ENCODE measurements at places on chromosomes 4 and X.
A peak's percentile ranks its signal among the peaks of the same experiment; 100 is the strongest.

DNA sequence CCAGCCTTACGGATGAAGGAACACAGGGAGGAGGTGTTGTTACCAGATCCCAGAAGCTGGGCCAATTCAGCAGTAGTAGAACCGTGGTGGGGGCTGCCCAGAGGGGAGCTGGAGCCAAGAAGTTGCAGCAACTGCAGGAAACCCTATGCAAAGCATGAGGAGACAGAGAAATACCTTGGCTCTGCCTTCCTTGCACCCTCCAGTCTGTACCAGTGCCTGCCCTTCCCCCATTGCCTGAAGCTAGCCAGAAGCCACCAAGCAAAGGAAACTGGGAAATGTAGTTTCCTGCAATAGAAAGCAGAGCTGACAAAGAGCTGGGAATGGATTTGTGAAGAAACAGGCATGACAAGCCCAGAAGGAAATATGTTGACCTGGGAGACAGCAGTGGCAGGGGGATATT lies 108.7 kb upstream of the FUNDC1 start:
- DNase-seq = no peak

DNA sequence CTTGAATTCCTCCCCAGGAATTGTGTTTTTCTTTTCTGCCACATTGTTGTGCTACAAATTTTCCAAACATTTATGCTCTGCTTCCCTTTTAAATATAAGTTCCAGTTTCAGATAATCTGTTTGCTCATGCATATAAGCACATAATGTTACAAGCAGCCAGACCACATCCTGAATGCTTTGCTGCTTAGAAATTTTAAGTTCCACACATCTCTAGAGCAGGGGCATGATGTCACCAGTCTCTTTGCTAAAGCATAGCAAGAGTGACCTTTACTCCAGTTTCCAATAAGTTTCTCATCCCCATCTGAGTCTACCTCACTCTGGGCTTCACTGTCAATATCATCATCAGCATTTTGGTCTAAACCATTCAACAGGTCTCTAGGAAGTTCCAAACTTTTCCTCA lies 932.5 kb downstream of the SH3BGRL start:
- no peak for DNase-seq

GRCh38 chrX:112642349-112642748 lies 37.4 kb downstream of the LHFPL1 start:
- DNase-seq = peak; percentile 7

- no peak for DNase-seq
Measured at GRCh38 chrX:39856472-39857121, 241.2 kb downstream of the BCOR start.
